ENCODE measurements at places on chromosomes 11 and 22. TPM values are rescaled to one million over a fixed set of nuclear protein-coding genes. Genes with fewer than 3 reads are reported as not detected.
A peak's percentile ranks its signal among the peaks of the same experiment; 100 is the strongest.

GRCh38 chr11:75100314-75100713 is 3.6 kb upstream of the OR2AT4 start:
- peak; percentile 15 for DNase-seq

DNA sequence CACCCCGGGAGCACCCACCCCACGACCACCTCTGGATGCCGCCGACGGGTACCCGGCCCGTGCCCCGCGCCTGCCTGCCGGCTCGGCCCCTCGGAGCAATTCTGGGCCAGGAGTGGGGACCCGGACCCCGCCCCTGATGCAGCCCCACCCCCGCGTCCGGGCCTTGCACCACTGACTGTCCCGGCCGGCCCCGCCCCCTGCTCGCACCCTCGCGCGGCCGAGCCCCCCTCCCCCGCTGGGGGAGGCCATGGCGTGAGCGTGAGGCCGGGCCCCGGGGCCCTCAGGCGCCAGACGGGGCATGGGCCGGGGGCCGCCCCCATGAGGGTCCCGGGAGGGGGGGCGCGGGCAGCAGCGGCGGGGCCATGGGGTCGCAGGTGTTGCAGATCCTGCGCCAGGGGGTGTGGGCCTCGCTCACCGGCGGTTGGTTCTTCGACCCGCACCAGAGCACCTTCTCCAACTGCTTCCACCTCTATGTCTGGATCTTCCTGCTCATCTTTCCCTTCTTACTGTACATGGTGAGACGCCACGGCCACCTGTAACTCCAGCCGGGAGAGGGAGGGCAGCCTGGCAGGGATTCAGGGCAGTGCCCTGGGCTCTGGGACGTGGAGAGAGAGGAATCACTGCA is 486 bp downstream of the PCNX3 start:
- DNase-seq = peak; percentile 31

Gene CLTCL1
- 3.9 TPM for polyA plus RNA-seq

Gene INS
- not detected for polyA plus RNA-seq

DNA sequence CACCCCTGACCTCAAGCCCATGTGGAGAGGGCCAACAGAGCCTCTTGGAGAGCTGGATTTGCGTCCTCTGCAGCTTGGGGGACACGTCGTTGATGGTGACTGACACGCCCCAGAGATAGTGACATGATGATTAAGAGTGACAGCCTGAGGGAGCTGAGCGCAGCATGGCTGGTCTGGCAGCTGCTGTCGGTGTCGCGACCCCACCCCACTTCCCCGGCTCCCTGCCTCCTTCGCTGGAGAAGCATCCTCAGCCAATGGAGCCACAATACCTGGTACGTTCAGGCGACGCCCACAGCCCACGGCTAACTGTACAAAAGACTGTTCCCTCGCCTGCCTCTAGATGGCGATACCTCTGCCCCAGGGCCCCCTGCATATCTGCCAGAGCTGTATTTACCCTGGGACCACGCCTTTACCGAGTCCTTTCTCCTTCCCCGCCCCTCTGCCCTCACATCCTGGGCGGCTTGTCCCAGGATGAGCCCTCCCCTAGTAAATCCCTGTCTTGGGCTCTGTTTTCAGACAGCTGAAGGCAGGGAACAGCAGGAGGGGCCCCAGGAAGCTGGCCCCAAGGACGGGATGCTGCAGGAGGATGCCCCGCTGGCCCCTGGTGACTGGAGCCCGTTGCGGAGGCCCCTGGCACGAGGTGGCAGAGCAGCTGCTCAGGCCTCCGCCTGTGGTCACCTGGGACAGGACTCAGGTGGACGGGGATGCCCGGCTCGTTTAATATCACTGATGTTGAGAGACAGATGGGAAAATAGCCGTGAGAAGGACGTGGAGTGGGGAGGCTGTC is 90.6 kb downstream of the RPS6KA4 start:
- peak; percentile 84 for DNase-seq

DNA sequence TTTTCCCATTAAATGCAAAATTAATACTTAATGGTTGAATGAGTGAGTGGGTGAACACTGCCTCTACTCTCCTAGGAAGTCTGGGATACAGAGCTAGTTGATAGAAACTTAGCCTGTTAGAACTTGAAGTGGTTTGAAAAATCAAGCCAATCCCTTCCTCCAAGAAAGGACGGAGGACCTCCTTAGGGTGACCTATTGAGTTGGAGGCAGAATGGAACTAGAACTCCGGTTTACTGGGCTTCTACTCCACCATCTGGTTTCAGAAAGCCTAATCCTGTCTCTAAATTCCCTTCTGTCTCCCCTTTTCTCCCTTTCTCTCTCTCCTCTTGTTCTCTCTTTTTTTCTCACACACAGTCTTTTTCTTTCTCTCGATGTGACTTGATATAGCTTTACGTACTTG is 19.6 kb upstream of the IL18BP start:
- no peak for DNase-seq

GRCh38 chr11:69658626-69659450 is 16.3 kb downstream of the LTO1 start:
- no peak for DNase-seq

- DNase-seq = no peak
Observed at GRCh38 chr11:64367931-64368672, 9.1 kb downstream of the RPS6KA4 start.

Gene TMEM135
- polyA plus RNA-seq = 25.2 TPM

DNA sequence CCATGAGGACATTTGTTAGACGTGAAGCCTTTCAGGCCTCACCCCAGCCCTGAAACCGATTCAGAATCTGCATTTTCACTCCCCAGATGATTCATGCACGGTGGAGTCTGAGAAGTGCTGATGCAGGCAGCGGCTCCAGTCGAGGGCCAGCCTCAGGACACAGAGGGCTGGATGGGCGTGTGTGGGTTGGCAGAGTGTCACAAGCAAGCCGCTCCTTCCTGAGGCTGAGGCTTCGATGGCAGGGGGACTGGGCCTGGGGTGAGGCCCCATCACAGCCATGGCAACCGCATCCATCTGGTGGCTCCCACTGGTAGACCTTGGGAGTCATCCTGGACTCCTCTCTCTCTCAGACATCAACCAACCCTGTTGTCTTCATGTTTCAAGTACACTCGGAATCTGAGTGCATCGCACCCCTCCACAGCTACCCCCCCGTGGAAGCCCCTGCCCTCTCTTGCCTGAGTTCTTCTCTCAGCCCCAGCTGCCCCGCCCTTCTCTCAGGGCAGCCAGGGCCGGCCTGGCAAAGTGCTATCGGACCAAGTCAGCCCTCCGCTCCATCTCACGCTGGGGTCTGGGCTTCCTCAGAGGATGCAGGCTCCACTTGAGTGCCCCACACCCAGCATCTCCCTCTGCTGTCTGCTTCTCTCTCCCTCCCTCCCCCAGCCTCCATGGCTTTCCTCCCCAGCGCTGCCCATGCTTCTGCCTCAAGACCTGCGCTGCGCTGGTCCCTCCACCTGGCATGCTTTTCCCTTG is 10.6 kb downstream of the KCNC1 start:
- DNase-seq = no peak

DNA sequence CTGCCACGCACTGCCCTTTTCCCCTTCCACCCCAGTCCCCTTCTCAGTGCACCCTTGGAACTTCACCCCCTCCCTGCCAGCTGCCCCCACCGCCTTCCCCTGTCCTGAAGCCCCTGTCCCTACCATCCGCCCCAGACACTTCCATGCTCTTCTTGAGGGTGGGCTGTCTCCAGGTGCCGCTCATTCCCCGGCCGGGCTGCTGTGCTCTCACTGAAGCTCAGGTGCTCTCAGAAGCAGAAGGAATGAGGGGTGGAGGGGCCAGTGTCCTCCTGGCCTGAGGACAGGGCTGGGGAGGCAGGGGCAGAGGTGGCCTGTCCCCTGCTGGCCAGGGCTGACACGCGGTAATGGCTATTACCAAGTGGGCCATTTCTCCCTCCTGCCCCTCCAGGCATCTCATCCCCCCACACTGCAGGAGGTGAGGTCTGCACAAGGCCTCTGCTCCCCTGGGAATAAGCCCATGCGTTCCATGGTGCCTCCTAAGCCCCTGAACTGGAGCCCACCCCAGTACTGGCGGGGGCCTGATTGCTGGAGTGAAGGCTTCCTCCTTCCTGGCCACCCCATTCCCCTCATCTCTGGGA is 6.6 kb upstream of the BID start:
- DNase-seq = no peak

GRCh38 chr11:10886652-10887250 is 28.9 kb upstream of the ZBED5 start:
- DNase-seq = peak; percentile 36

Gene LIF
- 1.7 TPM for polyA plus RNA-seq

Gene KCNJ11
- polyA plus RNA-seq = 4.7 TPM

Measured in cardiac muscle cell (in vitro differentiated cells and primary cell).